Glutamatergic neuron (in vitro differentiated cells): ENCODE measurements at places on chromosomes 3 and 15. TPM values are rescaled to one million over a fixed set of nuclear protein-coding genes. Genes with fewer than 3 reads are reported as not detected.

DNA sequence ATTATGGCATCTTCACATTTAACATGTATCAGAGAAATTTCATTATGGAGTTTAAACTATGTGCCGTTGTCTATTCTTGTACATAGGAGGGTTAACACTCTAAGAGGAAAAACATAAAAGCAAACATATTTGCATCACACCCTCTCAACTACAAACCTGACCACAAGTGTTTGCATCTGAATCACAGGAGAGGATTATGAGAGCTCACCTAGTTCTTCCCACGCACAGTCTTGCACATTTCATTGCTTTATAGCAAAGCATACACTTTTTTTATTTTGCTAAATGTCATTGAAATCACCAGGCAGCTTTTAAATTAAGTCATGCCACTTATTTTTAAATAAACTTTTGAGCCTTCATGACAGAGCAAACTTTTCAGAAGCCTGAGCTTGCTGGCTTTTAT lies 12.5 kb downstream of the TRAT1 start:
- no peaks in the 10 kb centered on the region for H3K36me3 ChIP-seq
- no peak overlapping the region for H3K4me3 ChIP-seq
- H3K27me3 ChIP-seq: no peaks in the 10 kb centered on the region
- no peak for DNase-seq

GRCh38 chr3:170440344-170440743 lies 21.7 kb downstream of the CLDN11 start:
- no peak overlapping the region for H3K4me3 ChIP-seq
- H3K27ac ChIP-seq: no peak overlapping the region
- no peaks in the 10 kb centered on the region for H3K27me3 ChIP-seq
- no peak for DNase-seq

DNA sequence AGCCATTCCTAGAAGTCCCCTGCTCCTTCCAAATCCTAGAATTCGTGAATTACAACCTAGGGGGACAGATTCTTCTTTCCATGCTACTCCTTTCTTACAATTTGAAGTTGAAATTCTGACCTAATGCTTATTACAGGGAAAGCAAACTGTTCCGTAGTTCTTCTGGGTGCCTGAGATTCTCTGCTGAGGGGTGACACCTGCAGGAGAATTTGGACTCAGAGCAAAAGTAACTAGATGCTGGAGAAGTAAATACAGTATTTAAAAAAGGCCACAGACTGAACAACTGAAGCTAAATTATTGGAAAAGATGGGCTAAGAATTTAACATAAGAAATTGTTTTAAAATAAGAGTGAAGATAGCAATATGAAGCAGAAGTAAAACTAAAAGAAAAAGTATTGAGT lies 37.9 kb downstream of the ACAD9 start:
- H3K4me3 ChIP-seq: no peak overlapping the region
- H3K27ac ChIP-seq: no peak overlapping the region
- H3K4me1 ChIP-seq: no peaks in the 10 kb centered on the region
- DNase-seq: no peak
- peaks cover 5% of the 10 kb centered on the region for H3K27me3 ChIP-seq
- peaks cover 41% of the 10 kb centered on the region for H3K36me3 ChIP-seq

GRCh38 chr15:35308802-35309201 lies 223.7 kb upstream of the NANOGP8 start:
- H3K36me3 ChIP-seq: no peaks in the 10 kb centered on the region
- H3K27me3 ChIP-seq: no peaks in the 10 kb centered on the region
- H3K4me3 ChIP-seq: no peak overlapping the region
- H3K4me1 ChIP-seq: no peaks in the 10 kb centered on the region

DNA sequence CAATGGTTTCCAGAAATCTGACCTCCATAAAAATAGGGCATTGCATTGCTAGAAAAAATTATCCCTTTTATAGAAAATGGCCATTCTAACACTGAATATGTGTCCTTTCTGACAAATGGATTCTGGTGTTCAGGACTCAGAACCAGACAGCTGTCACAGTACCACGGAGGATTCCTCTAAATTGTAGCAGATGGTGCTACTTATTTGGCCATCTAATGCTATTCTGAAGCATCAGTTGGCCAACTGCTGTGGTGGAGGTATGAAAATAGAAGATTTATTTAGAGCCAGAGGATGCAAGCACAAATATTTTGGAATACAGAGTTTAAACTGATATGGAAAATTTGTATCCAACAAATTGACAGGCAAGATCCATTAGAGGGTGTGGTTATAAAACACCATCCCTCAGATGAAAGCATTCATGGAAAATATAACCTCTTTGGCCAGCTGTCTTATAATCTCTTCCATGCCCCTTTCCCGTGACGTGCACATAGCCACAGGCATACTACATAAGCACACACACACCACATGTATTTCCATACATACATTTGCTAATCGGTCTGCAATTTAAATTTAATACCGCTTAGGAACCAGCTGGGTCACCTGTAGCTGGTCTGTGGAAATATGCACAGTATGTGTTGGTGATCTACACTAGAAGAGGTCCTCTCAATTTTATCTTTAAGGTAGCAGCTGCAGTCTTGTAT lies 302.7 kb upstream of the KCNMB2 start:
- peaks cover 19% of the 10 kb centered on the region for H3K4me1 ChIP-seq
- H3K36me3 ChIP-seq: peaks cover 21% of the 10 kb centered on the region
- H3K27me3 ChIP-seq: no peaks in the 10 kb centered on the region
- peak overlapping the region; percentile 43 for H3K4me3 ChIP-seq
- peak overlapping the region; percentile 75 for H3K27ac ChIP-seq
- DNase-seq: no peak

GRCh38 chr15:77985931-77986480 lies 91.5 kb downstream of the TBC1D2B start:
- peaks cover 8% of the 10 kb centered on the region for H3K27me3 ChIP-seq
- no peak overlapping the region for H3K27ac ChIP-seq
- H3K36me3 ChIP-seq: no peaks in the 10 kb centered on the region
- peaks cover 8% of the 10 kb centered on the region for H3K4me1 ChIP-seq
- H3K4me3 ChIP-seq: no peak overlapping the region
- DNase-seq: no peak

DNA sequence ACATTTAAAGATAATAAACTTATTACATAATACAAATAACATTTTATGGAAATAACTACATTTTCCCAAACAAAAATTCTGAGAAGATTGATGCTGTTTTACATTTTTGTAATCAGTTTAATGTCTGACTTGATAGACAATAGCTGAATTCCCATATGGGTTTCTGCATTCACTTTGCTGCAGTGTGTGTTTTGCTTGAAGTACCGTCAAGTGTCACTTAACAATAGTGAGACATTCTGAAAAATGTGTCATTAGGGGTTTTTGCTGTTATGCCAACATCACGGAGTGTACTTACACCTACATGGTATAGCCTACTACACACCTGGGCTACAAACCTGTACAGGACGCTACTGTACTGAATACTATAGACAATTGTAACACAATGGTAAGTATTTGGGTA lies 57.5 kb downstream of the USF3 start:
- DNase-seq: no peak
- H3K4me1 ChIP-seq: no peaks in the 10 kb centered on the region
- H3K27me3 ChIP-seq: no peaks in the 10 kb centered on the region
- H3K36me3 ChIP-seq: peaks cover 2% of the 10 kb centered on the region
- no peak overlapping the region for H3K27ac ChIP-seq

- H3K4me1 ChIP-seq: peaks cover 60% of the 10 kb centered on the region
- peaks cover 19% of the 10 kb centered on the region for H3K27me3 ChIP-seq
- H3K4me3 ChIP-seq: peak overlapping the region; percentile 40
- H3K27ac ChIP-seq: peak overlapping the region; percentile 48
- no peak for DNase-seq
Measured at GRCh38 chr3:42077785-42078184, 13.4 kb upstream of the TRAK1 start.

DNA sequence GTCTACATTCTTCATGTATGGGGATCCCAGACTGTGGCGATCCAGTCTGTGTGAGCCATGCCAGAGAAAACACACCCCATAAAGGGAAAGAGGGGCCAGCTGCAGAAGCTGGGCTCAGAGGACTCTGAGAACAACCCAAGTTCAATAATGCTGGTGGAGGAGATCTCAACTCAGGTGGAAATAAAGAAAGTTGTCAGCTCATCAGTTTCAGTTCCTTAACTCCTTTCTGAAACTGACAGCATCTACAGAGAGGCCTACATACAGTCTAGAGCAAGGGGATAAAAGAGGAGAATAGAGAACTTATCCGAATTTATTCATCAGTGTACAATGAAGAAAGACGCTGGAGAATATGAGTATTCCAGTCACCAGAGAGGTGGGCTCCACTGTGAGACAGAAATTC lies 77.0 kb downstream of the NTRK3 start:
- no peak for DNase-seq
- no peaks in the 10 kb centered on the region for H3K36me3 ChIP-seq
- H3K4me1 ChIP-seq: peaks cover 6% of the 10 kb centered on the region

- H3K36me3 ChIP-seq: no peaks in the 10 kb centered on the region
- H3K4me3 ChIP-seq: peak overlapping the region; percentile 4
- H3K27ac ChIP-seq: peak overlapping the region; percentile 19
Measured at GRCh38 chr3:185405243-185405642, 42.3 kb downstream of the MAP3K13 start.

The SCN11A gene
- 0.78 TPM for total RNA-seq

The SOX2 gene
- 23.5 TPM for total RNA-seq

The TTLL13 gene
- not detected for total RNA-seq

The LMOD3 gene
- total RNA-seq: not detected

The XPC gene
- 39.5 TPM for total RNA-seq
